ENCODE measurements at places on chromosomes 4 and X.

GRCh38 chr4:52750213-52750612 lies 1.0 kb downstream of the ERVMER34-1 start:
- no peak for DNase-seq

DNA sequence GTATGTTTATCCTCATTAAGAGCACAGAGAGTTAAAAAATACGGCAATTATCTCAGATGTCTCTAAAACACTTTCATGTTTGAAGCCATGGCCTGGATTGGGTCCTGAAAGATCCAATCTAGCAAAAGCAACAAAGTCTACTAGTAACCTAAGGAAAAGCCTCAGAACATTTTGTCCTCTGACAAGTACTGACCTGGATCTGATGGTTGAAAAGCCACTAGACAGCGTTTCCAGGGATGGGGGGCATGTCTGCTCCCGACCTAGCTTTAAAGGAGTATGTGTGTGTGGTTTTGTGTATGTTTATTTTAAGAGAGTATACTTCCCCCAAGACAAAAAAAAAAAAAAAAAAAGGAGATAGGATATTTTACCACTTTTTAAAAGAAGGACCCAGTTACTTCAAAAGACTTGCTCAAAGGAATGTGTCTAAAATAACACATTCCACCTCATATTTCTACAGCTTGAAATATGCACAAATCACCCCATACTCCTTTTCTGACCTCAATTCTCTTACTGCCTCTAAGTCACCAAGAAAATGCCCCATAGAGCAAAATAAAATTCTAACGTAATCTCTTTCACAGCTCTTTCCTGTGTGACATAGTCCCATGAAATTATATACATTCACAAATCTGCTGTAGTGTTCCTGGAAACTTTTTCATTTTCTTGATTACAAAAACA lies 189.0 kb upstream of the TTC29 start:
- no peak for DNase-seq

GRCh38 chrX:45783002-45783401 lies 582.3 kb upstream of the DIPK2B start:
- no peak for DNase-seq

- DNase-seq = no peak
These were observed 297.0 kb upstream of the FAT1 start for GRCh38 chr4:187020676-187021075.

- no peak for DNase-seq
These were observed 647.0 kb upstream of the AADAT start for GRCh38 chr4:170736710-170737109.

DNA sequence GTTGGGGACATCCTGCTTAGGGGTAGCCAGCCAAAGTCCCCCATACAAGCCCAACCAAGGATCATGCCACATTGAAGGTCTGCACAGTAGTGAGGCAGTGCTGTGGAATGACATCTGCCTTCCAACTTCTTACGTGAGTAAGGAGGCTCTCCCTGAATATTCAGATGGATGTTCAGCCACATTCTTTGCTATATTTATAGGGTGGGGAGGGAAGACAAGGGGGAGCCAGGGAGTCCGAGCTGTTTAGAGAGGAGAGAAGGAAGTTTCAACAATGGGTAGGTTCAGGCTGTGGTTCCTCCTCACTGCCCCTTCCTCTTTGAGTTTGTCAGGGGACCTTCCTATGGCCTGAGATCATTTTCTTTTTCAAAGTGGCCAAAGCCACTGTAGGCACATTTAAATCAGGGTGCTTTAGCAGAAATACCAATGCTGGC lies 29.8 kb downstream of the MSN start:
- no peak for DNase-seq

DNA sequence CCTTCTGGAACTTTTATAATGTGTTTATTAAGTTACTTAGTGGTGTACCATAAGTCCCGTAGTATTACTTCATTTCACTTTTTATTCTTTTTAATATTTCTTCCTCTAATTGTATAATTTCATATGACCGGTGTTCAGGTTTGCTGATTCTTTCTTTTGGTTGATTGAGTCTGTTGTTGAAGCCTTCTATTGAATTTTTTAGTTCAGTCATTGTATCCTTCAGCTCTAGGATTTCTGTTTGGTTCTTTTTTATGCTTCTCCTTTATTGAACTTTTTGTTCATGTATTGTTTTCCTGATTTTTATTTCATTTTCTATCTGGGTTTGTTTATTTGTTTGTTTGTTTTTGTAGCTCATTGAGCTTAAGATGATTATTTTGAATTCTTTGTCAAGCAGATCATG lies 8.8 kb downstream of the CEP44 start:
- DNase-seq = no peak

- no peak for DNase-seq
These were observed 36.8 kb downstream of the VSIG4 start for GRCh38 chrX:66002824-66003680.

DNA sequence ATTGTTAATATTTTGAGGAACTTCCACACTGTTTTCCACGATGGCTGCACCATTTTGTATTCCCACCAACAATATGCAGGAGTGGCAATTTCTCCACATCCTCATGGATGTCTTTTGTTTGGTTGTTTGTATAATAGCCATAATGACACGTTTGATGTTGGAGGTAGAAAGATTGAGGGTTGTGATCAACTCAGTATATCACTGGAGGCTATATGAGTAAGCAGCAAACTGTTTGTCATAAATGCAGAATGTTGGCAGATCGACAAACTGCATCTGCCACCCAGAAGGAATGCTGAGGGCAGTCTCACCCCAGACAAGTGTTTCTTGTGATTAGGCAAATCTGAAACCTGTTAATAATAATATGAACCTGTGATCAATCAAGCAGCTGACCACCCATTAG lies 243.9 kb upstream of the WDFY3 start:
- no peak for DNase-seq

GRCh38 chr4:125639182-125639621 lies 324.4 kb downstream of the FAT4 start:
- DNase-seq = no peak

GRCh38 chrX:38732866-38733265 lies 68.4 kb upstream of the MID1IP1 start:
- no peak for DNase-seq

DNA sequence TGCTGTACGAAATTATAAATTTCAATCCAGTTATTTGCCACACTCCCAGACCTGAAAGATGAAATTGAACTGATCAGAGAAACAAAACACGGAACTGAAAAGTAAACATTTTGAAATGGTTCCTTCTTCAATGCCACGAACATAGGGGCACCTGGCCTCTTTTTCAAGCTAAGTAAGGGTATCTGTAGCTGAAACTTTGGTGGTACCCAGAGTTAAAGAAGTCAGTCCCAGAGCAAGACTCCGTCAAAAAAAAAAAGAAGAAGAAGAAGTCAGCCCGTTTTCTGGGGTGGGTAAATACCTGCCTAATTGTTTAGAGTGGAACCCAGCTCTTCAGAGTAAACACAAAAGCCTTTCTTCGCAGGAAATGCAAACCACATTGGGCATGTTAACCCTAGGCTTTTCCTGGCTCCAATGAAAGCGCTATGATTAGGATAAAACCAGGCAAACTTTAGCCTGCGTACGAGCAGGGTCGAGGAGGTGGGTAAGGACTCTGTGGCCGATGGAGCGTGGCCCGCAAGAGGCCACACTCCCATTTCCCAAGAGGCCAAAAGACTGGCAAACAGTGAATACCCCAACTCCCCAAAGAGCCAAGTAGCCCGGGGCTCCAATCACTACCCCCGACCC lies 1.3 kb downstream of the ANTXR2 start:
- no peak for DNase-seq

GRCh38 chr4:36206012-36206411 lies 38.3 kb downstream of the ARAP2 start:
- no peak for DNase-seq

GRCh38 chrX:151359931-151360871 lies 36.8 kb upstream of the VMA21 start:
- DNase-seq = peak; percentile 35

DNA sequence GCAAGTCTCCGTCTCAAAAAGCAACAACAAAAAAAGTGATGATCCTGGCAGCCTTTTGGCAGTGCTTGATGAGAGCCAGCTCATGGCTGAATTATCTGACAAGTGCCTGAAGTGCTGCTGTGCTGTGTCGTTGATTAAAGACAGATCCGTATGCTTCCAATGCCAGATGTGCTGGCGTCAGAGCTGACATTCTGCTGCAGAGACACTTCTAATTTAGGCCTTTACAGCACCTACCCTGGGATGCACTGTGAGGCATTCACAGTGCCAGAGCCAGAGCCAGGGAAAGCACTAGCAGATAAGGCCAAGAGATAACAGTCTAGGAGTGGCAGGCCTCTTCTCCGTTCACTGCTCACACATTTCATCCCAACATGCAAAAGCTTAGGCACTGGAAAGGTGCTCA lies 995.5 kb downstream of the RAB28 start:
- no peak for DNase-seq

DNA sequence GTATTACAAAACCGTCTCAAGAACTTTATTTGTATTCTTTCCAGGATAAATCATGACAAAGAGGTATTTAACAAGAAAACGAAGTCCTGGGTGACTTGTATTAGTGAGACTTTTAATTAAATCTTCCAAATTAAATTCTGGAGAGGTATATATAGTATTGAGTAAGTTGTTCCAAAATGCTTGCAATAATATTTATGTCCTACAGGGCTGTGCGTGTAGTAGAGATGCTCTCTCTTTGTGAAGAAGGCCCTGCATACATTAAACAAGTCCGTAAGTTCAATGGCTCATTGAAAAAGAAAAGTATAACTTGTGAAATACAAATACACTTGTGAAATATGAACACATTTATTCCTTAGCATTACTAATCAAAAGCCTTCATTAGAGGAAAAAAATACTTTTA lies 211.4 kb downstream of the ARHGAP24 start:
- no peak for DNase-seq

DNA sequence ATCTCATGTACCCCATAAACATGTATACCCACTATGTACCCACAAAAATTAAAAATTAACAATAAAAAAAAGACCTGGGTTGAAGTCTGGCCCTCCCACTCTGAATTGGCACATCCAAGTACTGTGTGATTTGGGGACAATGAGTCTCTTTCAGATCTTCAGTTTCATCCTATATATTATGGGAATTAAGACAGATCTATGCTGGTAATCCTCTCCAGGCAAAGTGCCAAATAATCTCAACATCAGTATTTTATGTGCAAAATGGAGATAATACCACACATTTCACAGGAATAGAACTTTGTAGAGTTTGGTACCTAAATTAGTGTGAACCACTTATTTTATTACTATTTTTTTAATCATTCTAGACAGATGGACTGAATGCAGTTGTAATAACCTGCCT lies 11.0 kb upstream of the SCD5 start:
- no peak for DNase-seq

GRCh38 chrX:14029425-14030173 lies at the start of gene GEMIN8:
TSS of gene GEMIN8 (minus strand) at chrX:14029892. CDS start at chrX:14021478, 8,414 bp downstream.
- DNase-seq = peak; percentile 79

DNA sequence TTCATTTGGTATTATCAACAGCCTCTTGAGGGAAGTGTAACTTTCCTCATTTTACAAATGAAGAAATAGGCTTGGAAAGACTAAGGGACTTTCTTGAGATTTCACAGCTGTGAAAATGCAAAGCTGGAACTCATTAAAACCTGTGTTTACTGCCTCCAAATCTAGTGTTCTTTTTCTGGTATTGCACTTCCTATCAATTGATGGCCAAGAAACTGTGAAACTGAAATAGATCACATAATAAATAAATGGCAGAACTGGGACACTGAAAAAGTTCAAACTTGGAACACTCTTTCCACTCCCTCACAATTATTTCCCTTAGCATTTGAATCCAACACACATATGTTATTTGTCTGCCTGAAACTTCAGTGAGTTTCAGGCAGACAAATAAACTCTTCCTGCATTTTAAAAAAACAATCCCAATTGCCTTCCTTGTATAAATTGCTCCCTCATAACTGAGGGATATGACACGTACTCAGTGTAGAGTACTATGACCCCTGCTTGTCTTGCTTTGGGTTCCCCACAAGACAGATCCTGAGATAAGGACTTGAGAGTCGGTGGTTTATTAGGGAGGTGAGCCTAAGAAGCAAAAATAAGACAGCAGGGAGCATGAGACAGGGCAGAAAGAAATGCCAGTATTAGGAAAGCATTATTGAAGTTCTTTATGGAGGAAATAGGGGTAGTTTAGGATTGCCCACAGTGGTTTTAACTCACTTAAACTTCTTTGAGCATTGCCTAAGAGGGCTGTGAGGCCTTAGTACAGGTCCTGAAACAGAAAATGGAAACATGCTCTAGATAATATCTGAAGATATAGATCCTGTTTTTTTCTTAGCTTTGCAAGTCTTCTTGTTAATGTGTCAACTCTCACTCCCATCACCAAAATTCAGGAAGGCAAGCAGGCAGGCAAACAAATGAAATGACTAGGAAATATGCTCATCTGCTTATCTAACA lies 33.9 kb downstream of the RTL3 start:
- no peak for DNase-seq

- DNase-seq = no peak
These were observed 11.0 kb upstream of the SH3TC1 start for GRCh38 chr4:8188085-8188484.

GRCh38 chr4:3677748-3678070 lies 88.5 kb upstream of the ADRA2C start:
- DNase-seq = no peak

DNA sequence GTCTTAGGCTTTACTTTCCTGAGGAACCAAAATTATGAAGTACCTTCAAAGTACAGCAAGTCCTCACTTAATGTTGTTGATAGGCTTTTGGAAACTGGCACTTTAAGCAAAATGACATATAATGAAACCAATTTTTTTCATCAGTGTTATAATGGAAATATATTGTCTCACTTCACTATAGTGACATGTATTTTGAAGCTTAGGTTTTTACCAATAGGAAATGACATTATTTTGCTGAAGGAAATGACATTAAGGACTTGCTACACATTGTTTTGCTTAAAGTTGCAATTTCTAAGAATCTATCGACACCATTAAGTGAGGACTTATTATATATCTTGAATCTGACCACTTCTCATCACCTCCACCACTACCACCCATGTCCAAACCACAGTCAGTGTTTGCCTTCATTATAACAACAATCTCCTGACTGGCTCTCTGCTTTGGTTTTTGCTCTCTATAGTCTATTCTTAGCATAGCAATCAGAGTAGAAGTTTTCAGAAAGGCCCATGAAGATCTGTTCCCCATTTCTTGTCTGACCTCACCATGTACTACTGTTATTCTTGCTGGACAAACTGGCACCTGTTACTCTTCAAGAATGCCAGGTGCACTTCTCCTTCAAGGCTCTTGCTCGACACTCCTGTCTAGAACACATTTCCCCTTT lies 311.2 kb downstream of the BMPR1B start:
- no peak for DNase-seq

GRCh38 chr4:67632492-67632891 lies 68.5 kb downstream of the UBA6 start:
- no peak for DNase-seq

- no peak for DNase-seq
These were observed 1.5 kb downstream of the ZNF182 start for GRCh38 chrX:48002319-48002718.

DNA sequence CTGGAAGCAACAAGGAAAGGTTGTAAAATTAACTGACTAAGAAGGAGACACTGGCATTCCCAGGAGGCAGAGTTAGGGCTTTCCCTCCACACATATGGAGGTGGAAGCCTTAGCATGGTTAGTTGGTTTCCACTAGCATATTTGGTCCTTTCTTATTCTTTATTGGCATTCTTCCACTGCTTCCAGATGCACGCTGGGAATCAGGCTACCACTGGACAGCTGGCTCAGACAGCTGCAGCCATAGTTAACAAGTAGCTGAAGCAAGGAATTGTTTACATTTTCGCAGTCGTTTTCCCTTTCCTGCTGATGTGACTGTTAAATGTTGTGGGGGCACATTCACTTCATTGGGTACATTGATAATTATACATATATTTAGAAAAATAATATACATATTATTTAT lies 169.2 kb downstream of the GRIA2 start:
- no peak for DNase-seq
